ENCODE measurements at places on chromosomes 4 and X.

DNA sequence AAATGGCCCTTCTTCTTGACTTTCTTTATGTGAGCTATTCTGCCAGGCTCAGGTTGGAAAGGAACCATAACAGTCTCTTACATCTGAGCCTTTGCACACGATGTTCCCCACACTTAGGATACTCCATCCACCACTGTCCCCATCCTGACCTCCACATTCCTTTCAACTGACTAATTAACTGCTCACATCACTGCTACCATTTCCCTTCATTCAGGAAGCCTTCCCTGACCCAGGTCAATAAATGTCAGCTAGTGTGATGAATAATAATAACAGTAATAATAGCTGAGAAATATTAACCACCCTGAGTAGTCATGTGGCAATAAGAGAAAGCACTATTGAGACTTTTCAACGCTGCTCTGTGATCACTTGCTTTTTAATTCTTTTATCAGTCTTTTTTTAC is 291.7 kb downstream of the KCNIP4 start:
- peak; percentile 38 for DNase-seq

DNA sequence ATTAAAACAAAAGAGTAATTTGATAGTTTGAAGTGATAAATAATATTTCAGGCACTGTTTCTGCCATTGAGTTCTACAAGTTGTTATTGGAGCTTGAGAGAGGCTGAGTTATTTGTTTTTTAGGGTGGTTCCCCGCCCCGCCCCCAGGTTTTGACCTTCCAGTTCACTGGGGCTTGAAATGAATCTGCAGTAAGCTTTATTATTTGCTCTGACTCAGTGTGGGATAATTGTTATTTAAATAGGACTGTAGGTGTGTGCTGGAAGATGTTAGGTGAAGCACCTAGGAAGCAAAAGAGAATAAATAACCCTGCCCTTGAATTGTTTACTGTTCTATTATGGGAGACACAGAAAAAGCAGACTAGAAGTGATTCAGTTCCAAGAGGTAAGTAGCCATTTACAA is 81.2 kb upstream of the KCNIP4 start:
- no peak for DNase-seq

- peak; percentile 41 for DNase-seq
Measured at GRCh38 chr4:80239480-80240150, 26.8 kb upstream of the FGF5 start.

DNA sequence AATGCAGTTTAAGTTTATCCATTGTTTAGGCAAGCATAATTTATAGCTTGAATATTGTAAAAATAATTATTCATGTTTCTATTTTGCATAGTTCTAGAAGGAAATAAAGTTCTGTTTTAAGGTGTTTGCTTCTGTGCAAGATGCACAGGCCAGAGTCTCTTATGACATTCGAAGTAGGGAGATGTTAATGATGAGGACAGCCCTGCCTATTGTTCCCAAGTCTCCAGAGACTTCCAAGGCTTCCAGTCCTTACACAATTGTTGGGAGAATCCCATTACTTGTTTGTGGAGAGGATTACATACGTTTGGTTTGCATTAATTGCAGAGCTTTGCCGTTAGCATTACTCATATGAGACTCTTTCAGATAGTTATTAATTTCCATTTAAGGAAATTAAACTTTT is 96.2 kb upstream of the ANK2 start:
- DNase-seq: no peak

GRCh38 chr4:2685541-2685940 is 70.6 kb downstream of the TNIP2 start:
- DNase-seq: no peak

DNA sequence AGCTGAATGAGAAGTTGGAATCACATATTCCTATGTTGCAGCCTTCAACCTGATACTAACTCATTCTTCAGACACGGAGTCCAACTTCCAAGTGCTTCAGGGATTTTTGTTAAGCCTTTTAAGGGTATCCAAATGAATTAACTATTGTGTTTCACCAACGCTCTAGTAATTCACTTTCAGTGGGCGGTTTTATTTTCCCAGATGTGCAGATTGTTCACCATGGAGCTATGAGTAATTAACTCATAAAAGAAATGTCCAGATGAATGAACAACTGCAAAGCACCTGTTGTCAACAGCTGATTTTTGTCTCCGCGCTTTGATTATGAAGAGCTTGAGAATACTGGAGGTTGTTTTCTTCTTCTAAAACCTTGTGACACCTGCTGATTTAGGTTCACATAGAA is 187.6 kb downstream of the CBR4 start:
- no peak for DNase-seq

DNA sequence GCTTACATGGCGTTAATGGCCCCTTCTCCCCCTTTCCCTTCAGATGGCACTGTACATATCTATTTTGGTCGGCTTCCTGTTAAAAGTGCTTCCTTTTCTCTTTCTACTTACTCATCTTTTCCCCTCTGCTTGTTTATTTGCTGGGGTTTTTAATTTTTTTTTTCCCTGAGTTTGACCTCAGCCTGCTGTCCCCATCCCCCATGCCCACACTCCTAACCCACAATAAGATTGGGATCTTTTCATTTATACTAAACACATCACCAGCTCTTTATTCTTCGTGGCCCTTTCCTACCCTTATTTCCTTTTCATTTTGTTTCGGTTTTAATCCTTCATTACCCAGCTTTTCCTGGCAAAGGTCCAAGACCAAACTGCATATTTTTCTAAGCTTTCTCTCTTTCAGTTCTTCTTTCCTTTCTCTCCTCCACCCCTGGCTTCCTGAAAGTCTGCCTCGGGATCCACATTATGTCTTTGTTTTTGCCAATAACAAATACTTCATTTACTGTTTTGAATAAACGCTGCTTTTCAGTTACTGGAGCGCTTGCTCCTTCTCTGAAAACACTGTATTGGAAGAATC is 152.0 kb upstream of the USP9X start:
- no peak for DNase-seq

- DNase-seq: no peak
Measured at GRCh38 chr4:15118292-15118691, 116.0 kb downstream of the CPEB2 start.

GRCh38 chrX:131066237-131066636 is 8.1 kb downstream of the ARHGAP36 start:
- no peak for DNase-seq

- DNase-seq: peak; percentile 2
Measured at GRCh38 chrX:130295519-130296296, 27.0 kb upstream of the ZNF280C start.

GRCh38 chr4:87865288-87865687 is 32.5 kb downstream of the MEPE start:
- no peak for DNase-seq

DNA sequence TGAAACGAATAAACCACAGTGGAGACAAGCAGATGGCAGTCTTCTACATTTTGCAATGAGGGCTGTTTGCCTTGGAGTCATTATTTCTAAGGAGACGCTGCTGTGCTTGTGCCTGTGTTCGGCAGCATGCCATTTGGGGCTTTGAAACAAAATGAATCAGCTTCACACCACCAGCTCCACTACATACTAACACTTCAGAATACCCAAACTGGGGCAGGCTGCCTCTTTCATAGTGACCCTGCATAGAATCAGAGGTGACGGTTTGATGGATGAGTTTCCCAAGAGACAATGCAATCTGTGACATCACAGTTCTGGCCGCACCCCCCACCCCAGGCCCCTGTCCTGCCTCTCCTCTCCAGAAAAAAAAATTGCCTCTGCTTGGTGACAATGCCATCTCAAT is 57.1 kb upstream of the MID1 start:
- DNase-seq: no peak

GRCh38 chr4:69707807-69708206 is 52.6 kb downstream of the SULT1B1 start:
- DNase-seq: peak; percentile 4

- no peak for DNase-seq
Measured at GRCh38 chr4:80096175-80096850, 23.3 kb upstream of the ANTXR2 start.

GRCh38 chr4:101400096-101400495 is 52.8 kb upstream of the PPP3CA start:
- DNase-seq: peak; percentile 42

DNA sequence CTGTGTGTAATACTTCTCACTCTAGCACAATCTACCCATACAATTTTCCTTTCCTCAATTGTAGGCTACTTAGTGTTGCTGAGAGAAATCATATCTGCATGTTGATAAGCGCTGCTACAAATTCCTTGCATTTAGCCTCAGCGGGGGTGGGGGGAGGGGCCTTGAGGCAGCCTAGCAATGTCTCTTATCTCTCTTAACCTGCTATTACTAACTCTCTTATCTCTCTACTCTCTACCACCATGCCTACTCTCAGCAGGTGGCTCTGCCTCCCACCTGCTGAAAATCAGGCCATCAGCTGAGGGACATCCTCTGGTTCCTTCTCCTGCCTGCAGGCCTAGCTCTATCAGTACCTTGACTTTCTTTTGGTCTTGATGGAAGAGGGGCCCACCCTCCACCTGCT is 98.9 kb downstream of the GPR82 start:
- peak; percentile 66 for DNase-seq

DNA sequence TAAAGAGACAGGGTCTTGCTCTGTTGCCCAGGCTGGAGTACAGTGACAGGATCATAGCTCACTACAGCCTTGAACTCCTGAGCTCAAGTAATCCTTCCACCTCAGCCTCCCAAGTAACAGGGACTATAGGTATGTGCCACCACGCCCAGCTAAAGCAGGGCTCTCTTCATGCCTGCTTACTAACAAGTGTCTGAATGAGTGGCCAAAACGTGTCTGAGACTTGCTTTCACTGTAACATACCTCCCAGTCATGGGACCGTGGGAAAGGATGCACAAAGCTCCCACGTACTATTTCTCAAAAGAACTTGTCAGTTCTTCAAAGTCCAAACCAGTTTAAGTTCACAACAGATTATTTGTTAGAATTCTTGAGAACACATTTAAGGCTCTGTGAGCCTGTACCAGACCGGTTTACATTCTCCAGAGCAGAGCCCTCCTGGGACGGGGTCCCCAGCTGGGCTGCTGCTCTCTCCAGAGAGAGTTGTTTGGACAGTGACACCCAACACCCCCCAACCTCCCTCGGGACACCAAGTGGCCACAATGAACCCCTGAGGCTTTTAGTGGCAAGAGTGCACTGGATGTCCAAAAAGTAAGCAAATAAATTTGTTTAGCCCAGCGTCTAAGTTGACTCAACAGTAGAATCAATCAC is 24.1 kb downstream of the SH3KBP1 start:
- DNase-seq: no peak

DNA sequence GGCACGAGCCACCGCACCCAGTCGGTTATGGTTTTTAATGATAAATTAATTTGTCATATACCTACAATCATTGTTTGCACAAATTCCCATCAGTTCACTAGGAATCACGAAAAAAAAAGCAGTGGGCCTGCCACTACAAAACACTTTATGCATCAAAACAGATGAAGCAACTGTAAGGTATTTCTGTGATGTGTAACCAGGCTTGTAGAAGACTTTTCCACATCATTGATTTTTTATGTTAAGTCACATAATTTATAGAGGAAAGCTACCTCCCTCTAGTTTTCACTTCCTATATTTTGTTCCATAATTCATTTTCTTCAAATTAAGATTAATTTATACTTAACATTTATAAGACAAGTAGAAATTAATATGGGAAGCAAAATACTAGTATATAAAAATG is 6.7 kb upstream of the FAM200B start:
- DNase-seq: no peak

GRCh38 chr4:153008578-153009199 is 72.6 kb downstream of the FHDC1 start:
- no peak for DNase-seq

DNA sequence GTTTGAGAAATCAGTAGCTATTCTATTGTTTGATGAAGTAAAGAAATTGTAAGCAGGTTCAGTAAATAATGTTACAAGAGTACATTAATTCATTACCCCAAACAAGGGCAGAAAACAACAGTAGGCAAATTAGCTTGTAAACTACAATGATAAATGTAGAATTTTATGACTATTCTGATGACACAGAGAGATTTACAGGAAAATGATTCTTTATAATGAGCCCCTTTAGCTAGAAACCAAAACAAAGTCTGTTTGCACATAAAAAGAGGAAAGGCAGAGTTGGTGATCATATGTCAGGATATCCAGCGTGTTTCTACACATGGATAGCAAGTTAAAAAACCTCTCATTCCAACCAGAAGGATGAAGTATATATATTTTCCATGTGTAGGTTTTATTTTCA is 204.8 kb downstream of the CFAP299 start:
- no peak for DNase-seq

DNA sequence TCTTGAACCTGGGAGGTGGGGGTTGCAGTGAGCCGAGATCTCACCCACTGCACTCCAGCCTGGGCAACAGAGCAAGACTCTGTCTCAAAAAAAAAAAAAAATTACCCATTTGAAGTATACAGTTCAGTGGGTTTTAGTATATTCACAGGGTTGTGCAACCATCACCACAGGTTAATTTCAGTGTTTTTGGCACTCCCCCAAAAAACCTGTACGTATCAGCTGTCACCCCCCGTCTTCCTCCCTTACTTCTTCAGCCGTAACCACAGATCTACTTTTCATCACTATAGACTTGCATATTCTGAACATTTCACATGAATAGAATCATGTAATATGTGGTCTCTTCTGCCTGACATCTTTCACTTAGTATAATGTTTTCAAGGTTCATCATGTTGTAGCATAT is 11.7 kb upstream of the PTTG2 start:
- DNase-seq: no peak

- DNase-seq: no peak
Measured at GRCh38 chr4:150681063-150681462, 99.1 kb downstream of the MAB21L2 start.

GRCh38 chr4:183636503-183636902 is 22.5 kb downstream of the RWDD4 start:
- no peak for DNase-seq

DNA sequence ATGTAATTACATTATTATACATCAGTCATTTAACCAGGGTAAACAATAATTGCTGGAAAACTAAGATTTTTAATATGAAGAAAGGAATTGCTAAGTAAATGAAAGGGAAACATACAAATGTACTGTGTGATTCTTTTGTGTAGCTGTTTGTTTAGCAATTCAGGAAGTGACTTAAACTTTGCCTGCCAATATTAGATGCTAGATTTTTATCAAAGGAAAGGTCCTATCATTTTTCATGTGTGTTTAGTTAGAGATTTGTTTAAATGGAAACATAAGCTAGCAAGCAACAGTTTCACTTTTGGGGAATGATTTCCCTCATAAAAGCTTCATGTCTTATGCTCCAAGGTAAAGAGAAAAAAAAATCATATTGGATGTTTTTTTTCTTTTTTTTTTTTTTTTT is 95.1 kb upstream of the LIMCH1 start:
- no peak for DNase-seq

GRCh38 chr4:61293707-61294400 is 93.7 kb downstream of the ADGRL3 start:
- DNase-seq: no peak

- DNase-seq: no peak
Measured at GRCh38 chr4:39562792-39563191, 35.6 kb upstream of the UGDH start.

Measured in NCI-H226 (cell line).